ENCODE measurements at places on chromosomes 6 and 20.

- no peak for DNase-seq
Measured at GRCh38 chr6:13433709-13434121, 53.7 kb downstream of the GFOD1 start.

GRCh38 chr6:115969930-115970273 is 90.8 kb downstream of the FRK start:
- no peak for DNase-seq

- DNase-seq: no peak
Measured at GRCh38 chr6:71621918-71622519, 264.3 kb upstream of the RIMS1 start.

DNA sequence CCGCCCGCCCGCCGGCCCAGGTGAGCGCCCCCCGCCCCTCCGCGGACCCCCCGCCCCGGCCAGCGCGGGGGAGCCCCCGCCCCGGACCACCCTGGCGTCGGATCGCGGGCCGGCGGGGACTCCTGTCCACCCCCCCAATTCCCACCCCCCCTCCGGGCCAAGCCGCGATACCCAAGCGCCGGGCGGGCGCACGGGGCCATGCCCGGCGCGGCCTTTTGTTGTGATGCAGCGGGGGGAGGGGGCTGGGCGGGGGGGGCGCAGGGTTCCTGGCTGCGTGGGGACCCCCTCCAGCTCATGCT is 245 bp downstream of the SRC start:
- DNase-seq: no peak

GRCh38 chr6:152184917-152185574 is 377.6 kb downstream of the ESR1 start:
- DNase-seq: no peak

GRCh38 chr20:47605673-47606413 is 104.2 kb downstream of the NCOA3 start:
- no peak for DNase-seq

- no peak for DNase-seq
Measured at GRCh38 chr6:55726144-55726543, 147.2 kb upstream of the HMGCLL1 start.

DNA sequence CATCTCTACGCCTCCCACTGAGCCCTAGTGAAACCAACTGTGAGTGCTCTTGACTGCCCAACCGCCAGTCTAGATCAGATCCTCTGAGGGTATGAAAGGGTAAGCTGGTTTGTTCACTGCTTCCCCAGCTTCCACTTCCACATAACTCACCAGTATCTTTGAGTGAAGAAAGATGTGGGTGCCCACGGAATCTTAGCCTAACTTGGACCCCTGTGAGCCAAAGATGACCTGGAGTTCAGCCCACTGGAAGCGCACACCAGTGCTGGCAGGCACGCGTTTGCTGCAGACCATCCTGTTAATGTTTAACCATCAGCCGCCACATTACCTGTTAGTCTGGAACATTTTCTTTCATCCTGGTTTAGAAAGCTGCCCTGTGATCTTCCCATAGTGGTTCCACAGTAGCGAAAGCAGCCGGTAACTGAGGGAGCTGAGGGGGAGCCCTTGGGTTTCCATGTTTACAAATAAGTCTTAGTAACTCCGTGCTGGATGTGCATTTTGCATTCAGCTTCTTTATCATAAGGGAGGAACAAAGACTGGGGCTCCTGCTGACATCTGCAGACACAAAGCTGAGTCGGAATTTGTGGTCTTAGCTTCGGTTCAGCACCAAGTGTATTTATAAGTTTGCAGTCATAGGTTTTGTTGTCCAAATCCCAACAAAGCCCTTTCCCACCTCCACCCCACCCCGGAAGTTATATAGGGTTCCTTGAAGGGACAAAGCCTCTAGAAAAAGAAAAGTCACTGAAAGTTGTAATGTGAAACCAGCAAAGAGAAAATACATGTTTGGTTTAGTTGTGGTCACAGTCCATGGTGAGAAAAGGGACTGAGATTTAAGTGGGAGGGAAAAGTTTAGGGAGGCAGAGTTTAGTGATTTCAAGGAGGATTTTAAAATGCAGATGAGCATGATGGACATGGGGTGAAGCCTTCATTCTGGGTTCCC is 71.0 kb downstream of the SSR1 start:
- no peak for DNase-seq

DNA sequence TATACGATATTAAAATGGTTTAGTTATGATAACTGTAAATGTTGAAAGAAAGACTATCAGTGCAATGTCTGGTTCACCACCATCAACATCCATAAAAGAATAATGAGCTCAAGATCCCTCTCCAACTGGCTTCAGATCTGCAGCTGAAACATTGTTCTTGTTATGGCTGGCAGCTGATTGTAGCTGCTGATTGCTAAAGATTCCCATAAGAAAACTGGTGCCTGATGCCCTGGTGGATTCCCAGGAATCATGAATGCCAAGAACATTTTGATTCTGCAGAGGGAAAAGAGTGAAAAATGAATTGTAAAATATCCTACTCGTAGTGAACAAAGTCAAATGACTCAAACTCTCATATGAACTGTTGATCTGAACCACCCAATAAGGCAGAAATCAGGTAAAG is 1160.2 kb downstream of the EPHA7 start:
- DNase-seq: no peak
